Stimulated activated CD8-positive, alpha-beta memory T cell treated with anti-CD3 and anti-CD28 coated beads, Interleukin-4, amount 100 ng/mL, for 1 hour (primary cell): ENCODE measurements at places on chromosomes 7 and 10.

GRCh38 chr10:23173214-23174073 lies 18.7 kb upstream of the PTF1A start:
- DNase-seq, result no peak

DNA sequence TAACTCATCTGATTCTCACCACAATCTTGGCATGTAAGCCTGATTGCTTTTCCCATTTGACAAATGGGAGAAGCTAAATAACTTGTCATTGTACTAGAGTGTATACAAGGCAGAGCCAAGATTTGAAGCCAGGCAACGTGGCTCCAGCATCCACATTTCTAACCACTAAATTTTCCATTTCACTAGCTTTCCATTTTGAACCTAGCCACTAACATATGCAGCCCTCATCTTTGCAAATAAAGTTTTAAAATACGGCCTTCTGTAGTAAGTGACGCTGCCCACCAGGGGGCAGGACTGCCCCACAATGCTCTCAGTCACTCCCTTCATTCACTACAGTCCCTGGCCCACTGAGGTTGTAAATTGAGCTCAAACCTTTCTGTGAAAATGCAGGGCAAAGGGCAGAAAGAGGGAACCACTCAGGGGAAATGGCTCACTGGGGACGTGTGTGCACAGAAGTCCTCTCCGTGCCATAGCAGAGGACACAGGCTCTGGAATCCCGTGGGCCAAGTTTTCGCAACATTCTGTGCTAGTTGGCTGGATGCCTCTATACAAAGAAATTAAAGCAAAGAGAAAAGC lies 315.7 kb downstream of the TNS3 start:
- DNase-seq, result no peak

DNA sequence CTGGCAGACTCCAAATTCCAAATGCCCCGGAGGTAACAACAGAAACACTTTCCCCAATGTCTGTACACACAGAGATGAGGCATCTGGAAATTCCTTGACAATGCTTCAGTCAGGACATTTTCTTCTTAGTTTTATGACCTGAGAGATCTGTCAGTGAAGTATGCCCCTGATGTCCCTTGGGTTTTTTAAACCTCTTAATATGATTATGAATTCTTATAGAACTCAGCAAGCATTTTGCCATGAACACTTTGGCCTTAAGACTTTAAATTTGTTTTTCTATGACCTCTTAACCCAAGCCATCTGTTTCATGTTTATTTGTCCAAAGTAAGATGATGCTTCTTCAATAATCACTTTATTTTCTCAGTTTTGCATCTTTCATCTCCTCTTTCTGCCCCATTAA lies 1206.2 kb downstream of the GATA3 start:
- DNase-seq, result no peak

DNA sequence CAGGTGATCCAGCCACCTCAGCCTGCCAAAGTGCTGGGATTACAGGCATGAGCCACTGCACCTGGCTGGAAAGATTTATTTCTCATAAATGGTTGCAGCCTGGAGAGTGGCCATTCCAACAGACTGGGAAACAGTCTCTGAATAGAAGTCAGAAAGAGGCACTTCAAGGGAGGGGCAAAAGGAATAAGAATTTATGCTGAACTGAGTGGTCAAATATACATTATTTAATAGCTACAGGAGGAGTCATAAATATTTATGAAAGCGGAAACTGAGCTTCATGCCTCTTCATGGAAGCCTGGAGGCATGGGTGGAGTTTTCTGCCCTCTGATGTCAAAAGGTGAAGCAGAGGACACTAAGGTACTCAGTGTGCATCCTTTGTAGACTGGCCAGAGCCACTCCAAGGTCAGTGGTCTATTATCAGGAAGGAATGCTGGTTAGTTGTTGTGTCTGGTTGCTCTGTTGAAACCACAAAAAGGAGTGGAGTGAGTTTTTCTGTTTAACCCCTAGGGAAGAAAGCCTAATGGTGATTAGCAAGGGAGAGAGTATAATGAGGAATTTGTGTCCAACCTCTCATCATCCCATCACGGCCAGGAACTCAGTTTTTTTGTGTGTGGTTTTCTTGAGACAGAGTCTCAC lies 9.3 kb upstream of the NRBF2 start:
- no peak for DNase-seq

- DNase-seq, result no peak
These were observed 149.7 kb downstream of the DKK1 start for GRCh38 chr10:52463826-52464225.

- DNase-seq, result no peak
These were observed 43.8 kb downstream of the ENO4 start for GRCh38 chr10:116892907-116893685.

- DNase-seq, result no peak
These were observed 35.7 kb downstream of the PDZD8 start for GRCh38 chr10:117339578-117339977.

- DNase-seq, result no peak
These were observed 77.6 kb downstream of the ITGA8 start for GRCh38 chr10:15642095-15642494.

DNA sequence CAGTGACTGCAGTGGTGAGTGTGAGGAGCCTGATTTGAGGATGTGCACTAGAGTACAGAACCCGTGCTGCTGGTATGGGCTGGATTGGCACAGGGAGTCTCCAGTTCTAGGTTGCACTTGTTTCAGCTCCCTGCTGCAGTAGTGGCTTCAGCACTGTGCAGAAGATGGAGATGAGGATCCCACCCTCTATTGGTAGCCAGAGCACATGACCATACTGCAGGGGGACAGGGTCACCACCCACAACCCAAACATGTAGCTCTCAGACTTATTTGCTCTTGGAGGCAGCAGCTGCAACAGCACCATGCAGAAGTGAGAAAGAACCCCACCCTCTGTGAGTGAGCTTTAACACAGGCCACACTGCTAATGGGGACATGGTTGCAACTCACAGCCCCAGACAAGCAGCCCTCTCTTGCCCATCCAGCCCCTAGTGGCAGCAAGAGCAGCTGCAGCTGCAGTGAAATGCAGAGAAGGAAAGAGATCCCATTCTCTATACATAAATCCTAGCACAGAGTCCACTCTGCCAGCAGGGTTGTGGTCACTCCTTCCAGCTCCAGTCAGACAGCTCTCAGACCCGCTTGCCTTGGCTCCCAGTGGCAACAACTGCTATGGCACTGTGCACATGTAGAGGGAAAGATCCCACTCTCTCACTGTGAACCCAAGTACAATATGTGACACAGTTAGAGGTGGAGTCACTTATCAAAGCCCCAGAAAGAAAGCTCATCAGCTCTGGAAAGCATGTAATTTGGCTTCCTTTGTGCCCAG lies 51.4 kb upstream of the SCIN start:
- DNase-seq, result no peak

DNA sequence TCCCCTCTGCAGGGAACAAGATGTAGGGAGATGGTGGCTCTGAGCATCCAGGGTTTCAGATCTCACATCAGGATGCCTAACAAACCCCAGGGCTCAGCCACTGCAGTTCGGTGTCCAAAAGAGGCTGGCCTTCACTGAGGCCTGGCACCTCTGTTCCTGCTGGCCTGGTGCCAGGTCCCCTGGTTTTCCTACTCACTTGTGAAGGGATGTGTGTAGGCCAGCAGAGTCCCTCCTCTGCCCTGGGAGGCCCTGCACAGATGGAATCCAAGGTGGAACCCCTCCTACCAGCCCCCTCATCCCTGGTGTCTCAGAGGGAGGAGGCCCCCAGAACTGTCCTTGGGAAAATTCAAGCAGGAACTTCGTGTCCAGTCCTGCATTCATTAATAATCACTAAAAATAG lies 260.6 kb downstream of the CCSER2 start:
- no peak for DNase-seq

GRCh38 chr7:131903315-131903714 lies 346.9 kb upstream of the PODXL start:
- DNase-seq, result no peak

- no peak for DNase-seq
These were observed 71.8 kb downstream of the LRRN3 start for GRCh38 chr7:111162692-111163091.
